ENCODE measurements at places on chromosomes 4 and X.

- no peak for DNase-seq
Measured at GRCh38 chrX:9195199-9195880, 161.4 kb upstream of the FAM9B start.

DNA sequence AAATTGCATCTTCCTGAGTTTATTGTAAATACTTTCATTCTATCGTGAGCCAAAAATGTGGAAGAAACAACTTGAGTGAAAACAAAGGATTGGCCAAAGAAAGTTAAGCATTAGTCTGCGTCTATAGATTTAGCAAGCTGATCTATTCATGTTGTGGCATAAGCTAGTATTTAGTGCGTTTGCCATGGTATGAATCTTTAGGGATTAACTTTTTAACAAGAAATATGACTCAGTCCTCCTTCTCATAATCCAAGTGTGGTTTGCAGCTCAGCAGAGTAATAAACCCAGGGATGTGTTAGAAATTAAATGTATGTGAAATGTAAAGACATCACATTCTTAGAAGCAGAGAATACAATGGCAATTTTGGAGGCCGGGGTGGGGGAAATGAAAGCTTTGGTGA is 1110.9 kb downstream of the NLGN4X start:
- no peak for DNase-seq

- no peak for DNase-seq
Measured at GRCh38 chr4:164734484-164734883, 19.4 kb upstream of the SMIM31 start.

DNA sequence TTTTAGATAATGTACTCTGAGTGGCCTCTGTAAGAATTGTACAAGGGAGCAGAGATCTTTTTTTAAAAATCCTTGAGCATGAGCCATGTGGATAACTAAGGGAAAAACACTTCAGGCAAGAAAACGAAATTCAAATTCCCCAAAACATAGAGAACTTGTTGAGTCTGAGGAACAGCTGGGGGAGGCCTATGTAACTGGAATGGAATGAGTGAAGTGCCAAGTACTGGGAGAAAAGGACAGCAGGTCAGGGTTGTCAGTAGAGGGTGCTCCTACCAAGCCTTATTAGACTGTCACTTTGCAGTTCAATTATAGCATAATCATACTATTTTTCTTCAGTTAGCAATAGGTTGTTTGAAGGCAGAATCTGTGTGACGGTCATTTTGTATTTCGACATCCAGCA is 135.1 kb downstream of the ARHGAP6 start:
- DNase-seq: no peak

DNA sequence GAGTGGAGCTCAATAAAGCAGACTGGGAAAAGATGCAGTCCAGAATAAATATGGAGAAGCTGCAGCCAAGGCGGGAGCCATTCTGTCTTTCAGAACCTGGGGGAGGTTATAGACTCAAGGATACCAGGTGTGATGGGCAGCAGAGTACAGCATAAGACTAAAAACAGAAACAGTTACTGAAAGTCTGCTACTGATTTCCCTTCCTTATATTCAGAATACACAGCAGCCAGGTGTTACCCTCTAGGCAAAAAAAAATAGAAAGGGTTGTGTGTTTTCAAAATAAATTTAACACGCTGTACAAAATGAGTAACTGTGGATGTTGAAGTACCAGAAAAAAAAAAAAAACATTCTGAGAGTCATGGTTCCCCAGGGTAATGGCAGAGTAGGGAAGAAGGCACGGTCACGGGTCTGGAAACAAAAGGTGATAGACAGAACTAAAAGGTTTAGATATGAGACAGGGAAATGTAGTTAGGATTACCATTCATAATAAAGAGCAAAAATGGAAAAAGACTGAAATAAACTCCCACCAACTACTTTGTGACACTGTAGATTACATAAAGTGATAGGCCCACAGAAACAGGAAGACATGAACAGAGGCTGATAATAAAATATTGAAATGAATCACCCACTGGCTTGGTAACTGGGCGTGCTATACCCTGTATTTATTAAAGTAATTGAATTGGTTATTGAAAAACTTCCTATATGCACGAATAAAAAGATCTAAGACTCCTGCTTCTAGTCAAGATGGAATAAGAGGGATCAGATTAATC is 10.8 kb upstream of the HHIP start:
- DNase-seq: no peak

DNA sequence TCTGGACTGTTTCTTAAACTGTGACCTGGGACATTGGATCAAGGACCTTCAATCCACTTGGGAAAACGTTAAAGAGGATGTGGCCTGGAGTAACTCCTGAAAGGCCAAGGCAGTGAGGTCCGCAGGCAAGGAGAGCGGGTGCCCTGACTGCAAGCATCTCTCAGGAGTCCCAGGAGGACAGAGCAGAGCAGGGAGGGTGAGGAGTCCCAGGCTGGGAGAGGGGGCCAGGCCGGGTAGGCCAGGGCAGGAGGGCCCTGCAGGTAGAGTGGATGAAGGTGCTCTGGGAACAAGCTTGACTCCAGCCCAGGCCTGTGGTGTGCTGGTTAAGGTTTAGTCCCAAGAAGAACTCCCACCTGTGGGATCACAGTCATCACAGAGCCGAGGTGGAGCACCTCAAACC is 13.8 kb downstream of the PNMA6E start:
- DNase-seq: no peak

DNA sequence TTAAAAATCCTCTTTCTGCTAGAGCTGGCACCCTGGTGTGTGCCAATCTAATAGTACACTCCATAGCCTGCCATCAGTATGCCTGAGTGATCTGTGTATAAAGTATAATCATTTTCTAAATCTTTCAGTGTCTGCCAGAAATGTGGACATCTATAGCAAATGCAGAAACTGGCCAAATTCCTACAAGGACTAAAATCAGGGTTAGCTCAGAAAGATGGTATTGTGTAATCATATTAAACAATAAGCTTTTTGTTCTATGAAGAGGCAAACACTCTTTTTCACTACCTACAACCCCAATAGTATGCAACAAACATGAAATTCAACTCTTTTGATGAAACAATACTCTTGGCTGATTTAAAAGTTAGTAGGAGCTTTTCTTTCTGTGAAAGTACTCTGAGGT is 7.7 kb upstream of the TXLNG start:
- no peak for DNase-seq

- DNase-seq: no peak
Measured at GRCh38 chr4:31088600-31089230, 368.5 kb downstream of the PCDH7 start.

DNA sequence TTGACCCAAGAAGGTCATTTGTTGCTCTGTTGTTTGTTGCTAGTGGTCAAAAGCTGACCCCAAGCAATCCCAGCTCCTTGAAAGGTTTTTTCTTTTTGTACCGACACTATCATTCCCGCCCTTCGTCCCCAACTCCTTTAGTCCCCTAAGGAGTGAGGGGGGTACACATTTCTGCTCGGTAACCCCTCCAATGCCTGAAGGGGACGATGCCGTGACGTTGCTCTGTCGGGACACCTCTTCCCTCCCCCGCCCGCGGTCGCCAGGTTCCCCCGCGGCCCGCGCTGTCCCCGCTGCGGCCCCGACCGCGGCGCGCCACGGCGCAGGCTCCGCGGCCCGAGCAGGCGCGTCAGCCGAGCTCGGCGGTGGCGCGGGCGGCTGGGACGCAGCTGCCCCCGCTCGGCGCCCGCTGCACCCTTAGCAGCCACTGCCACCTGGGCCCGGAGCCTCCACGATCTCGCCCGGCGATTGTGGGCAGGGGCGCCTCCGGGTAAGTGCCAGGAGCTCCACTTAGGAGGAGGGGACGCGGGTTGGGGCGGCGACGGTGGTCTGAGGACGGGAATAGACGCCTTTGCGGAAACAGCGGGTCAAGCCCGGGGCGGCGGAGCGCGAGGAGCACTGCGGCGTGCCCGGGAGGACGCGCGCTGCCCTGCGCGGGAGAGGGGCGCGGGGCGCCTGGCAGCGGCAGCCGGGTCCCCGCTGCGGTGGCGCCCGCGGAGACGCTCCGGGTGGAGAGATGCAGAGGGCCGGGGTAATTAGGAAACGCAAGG is at the start of gene GLRB:
Gene GLRB (plus strand): TSS at position 340 of the 767 bp plus-strand sequence. CDS start 1,875 bp downstream, outside the sequence.
- no peak for DNase-seq

DNA sequence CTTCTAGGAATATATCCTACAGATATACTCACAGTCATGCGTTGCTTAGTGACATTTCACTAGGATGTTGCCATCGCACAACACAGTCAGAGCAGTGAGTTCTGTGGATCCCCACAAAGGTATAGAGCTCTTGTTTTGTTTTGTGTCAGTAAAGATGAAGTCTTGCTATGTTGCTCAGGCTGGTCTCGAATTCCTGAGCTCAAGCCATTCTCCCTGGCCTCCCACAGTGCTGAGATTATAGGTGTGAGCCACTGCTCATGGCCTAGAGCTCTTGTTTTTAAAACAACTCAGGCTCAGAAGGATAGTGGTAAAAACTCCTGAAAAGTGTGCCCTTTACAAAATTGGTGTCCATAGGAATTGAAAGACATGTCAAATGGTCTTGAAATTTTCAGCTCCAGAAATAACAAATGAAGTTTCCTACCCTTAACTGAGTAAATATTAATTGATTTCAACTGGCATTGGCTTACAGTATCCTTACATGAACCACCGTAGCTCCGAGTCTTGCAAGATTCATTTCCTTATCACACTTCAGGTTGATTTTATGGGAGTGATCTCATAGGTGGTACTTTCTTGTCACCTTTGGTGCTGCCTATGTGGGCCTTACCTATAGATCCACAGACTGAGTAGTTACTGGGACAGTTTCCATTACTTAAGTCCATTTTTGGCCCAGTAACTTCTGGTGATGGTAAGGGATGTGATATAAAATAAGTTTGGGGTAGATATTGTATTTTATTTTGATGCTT is 3.6 kb downstream of the CWH43 start:
- no peak for DNase-seq

DNA sequence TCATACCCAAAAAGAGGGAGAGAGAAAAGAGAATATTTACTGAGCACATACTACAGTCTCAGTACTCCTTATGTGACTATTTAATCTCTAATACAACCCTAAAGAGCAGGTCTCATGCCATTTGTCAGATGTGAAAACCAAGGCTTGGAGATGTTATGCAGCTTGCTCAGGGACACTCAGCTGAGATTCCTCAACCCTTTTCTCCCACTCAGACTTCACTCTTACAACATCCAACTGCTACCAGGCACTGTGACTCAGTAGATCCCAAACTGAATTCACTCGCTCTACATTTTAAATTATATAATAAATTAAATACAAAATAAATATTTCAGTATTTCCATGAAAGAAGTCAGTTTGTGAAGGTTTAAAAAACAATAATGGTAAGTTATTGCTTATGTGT is 53.7 kb downstream of the TSPAN5 start:
- DNase-seq: no peak

DNA sequence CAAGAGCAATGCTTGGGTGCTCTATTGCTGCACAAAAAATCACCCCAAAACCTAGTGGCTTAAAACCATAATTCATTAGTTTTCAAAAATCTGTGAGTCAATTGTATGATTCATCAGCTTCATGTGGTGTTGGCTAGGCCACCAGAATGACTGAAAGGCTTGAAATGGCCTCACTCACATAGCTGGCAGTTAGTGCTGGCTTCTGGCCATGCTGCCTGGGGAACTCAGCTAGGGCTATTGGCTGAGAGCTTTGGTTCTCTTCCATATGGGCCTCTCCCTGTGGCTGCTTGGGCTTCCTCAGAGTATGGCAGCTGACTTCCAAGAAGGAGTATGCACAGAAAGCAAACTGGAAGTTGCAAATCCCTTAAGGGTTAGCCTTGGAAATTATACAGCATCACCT is 3.1 kb upstream of the MTMR1 start:
- no peak for DNase-seq

- DNase-seq: no peak
Measured at GRCh38 chr4:35695421-35695820, 548.9 kb downstream of the ARAP2 start.

GRCh38 chr4:124322234-124323065 is 390.1 kb downstream of the ANKRD50 start:
- peak; percentile 7 for DNase-seq

- no peak for DNase-seq
Measured at GRCh38 chr4:104490096-104490769, 4.5 kb downstream of the CXXC4 start.

GRCh38 chr4:105671301-105671700 is 37.2 kb downstream of the INTS12 start:
- DNase-seq: no peak

DNA sequence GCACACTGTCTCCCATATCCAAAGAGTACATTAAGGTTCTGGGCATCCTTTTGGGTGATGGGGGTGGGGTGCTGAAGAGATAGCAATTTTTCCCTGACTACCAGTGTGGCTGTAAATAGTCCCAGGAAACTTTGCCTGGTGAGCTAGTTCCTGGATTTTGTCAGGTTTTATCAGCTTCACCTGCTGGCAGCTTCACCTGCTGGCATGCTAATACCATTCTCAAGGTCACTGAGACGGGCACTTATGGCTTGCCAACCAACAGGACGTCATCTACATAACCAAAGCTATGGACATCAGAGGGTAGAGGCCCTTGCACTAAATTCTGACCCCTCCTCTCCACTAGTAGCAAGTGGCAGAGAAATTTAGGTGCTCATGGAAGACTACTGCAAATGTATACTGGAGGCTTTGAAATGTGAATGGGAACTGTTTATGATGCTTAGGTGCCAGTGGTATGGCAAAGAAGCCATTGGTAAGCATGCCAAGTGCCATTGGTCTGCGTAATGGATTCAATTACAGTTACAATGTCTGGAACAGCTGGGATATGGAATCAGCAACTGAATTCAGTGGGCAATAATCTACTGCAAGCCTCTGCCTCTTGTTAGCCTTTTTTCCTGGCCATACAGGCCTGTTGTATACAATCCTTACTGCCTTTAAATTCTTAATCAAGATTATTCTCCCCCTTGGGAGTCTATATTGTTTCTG is 71.6 kb upstream of the SH3RF1 start:
- DNase-seq: no peak

DNA sequence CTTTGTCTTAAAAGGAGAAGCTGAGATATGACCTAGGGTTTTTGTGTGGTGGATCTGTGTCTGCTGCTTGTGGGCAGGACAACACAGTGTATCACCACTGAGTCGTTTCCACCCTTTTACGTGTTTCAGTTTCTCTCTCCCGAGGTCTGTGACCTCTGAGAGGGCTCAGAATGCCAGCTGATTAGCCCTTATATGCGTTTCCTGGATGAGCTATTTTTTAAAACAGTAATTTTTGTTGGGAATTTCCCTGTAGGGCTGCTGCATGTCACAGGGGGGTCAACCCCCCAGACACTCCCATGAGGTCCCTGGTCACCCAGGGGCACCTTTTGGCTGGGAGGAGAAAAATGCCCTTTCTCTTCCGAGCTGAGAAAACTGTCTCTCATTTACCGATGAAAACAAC is 170.4 kb upstream of the CASK start:
- no peak for DNase-seq

DNA sequence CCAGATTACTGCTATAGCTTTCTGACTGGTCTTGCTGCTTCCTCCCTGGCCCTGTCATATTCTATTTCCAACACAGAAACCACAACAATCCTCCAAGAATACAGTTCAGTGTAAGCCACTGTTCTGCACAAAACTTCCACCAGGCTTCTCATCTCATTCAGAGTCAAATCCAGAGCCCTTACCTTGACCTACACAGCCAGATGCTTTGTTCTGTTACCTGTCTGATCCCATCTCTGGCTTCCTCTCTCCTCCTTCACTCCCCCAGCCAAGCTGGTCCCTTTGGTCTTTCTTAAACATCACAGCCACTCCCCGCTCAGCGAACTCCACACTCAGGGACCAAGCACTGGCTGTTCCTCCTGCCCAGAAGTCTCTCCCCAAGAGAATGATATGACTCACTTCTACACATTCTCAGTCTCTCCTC is 84.8 kb upstream of the BMP2K start:
- DNase-seq: no peak

Measured in hematopoietic multipotent progenitor cell treated with erythropoietin and hydrocortisone succinate and interleukin-3 and kit ligand, for 15 days (in vitro differentiated cells).